Stimulated activated CD8-positive, alpha-beta memory T cell treated with anti-CD3 and anti-CD28 coated beads, Interleukin-15, amount 100 ng/mL, for 1 hour (primary cell): ENCODE measurements at places on chromosomes 2 and 18.

- DNase-seq, result no peak
These were observed 33.9 kb downstream of the ORC2 start for GRCh38 chr2:200929334-200930249.

DNA sequence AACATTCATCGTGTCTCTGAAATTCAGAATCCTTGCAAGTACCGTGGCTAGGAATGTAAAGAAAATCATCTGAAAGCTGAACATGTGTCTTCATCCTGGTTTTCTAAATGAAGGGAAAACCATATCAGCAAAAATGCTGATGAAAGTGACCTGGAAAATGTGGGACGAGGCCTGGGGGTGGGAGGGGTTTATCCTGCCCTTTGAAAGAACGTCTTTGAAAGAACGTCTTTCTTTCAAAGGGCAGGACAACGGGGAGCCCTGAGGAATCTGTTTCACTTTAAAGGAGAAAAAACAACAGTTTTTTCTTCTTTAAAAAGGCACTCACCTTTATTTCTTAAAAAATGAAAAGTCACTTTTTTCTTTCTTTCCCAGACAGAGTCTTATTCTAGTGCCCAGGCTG, 185.2 kb downstream of the ALPK2 start:
- no peak for DNase-seq

- peak; percentile 31 for DNase-seq
These were observed 120.4 kb downstream of the RNF144A start for GRCh38 chr2:7037340-7038333.

- no peak for DNase-seq
These were observed 277.7 kb upstream of the ERBB4 start for GRCh38 chr2:212816267-212816666.

- DNase-seq, result no peak
These were observed 65.1 kb downstream of the RRM2 start for GRCh38 chr2:10187661-10188060.
